ENCODE measurements at places on chromosomes 16 and 17.

DNA sequence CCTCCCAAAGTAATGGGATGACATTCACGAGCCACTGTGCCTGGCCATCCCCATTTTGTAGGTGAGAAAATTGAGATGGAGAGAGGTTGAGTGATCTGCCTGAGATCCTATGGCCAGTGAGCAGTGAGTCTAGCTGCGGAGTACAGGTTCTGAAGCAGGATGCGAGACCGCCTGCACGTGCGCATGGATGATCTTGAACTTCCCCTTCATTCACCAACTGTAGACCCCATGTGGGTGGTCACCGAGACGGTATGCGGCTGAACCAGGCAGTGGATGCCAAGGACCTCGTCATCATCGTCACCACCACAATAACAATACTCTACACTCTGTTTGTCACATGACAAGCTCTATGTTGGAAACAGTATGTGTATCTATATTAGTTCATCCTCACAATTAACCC is 6.2 kb upstream of the SPNS3 start:
- DNase-seq = no peak

- no peak for DNase-seq
Observed at GRCh38 chr17:15659663-15660062, 24.4 kb downstream of the TRIM16 start.

GRCh38 chr16:71467810-71468209 is 5.8 kb upstream of the ZNF23 start:
- DNase-seq = no peak

DNA sequence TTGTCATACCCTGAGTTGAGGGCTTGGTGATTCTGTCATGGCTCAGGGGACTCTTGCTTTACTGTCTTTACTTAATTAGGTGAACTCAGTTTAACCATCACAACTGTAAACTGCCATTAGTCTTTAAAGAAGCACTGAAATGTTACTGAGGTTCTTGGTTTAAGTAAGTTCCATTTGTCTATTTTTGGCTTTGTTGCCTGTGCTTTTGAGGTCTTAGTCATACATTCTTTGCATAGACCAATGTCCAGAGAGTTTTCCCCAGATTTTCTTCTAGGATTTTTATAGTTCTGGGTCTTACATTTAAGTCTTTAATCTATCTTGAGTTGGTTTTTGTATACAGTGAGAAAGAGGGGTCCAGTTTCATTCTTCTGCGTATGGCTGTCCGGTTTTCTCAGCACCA is 137.5 kb downstream of the SOCS1 start:
- no peak for DNase-seq

GRCh38 chr16:9092282-9092977 is 986 bp downstream of the HAPSTR1 start:
- peak; percentile 46 for DNase-seq

DNA sequence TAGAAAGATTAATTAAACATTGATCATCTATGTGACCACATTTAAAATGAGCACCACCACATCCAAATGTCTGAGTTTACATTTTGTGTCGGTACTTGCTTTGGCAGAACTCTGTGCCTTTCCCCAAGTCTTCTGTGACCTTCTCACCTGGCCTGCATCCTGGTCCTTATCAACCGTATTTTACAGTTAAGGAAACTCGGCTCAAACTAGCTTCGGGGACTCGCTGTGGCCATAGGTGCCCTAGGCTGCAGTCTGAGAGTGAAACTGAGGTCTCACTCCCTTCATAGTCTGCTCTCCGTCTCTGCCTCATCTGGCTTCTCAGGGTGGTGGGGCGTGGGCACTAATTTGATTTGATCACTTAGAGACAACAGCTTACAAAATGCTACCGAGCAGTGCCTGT is 555.5 kb downstream of the WWOX start:
- DNase-seq = no peak

DNA sequence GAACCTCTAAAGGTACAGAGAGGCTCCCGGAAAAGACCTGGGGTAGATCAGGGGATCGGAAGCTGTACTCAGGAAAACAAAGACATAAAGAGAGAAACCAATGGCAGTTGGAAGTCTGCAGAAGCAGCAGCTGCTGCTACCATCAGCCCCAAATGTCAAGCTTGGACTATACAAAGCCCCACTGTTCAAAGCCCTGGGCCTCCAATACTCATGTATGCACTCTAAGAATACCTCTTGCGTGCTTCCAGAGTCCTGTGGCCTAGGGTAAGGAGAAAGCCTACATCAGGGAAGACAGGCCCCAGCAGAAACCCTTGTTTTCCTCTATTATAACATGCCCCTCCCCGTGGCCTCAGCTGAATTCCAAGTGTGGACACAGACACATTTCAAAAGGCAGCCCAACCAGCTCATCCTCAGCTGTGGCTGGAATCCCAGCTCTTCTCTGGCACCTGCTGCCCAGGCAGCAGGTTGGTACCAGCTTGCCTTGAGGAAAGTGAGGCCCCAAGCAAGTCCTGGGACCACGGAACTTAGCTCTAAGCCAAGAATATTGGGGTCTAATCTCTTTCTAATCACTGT is 19.3 kb upstream of the MTMR4 start:
- DNase-seq = no peak

- no peak for DNase-seq
Observed at GRCh38 chr17:13521784-13522183, 79.9 kb downstream of the HS3ST3A1 start.

GRCh38 chr16:11143372-11144035 is 112.5 kb downstream of the SOCS1 start:
- no peak for DNase-seq

DNA sequence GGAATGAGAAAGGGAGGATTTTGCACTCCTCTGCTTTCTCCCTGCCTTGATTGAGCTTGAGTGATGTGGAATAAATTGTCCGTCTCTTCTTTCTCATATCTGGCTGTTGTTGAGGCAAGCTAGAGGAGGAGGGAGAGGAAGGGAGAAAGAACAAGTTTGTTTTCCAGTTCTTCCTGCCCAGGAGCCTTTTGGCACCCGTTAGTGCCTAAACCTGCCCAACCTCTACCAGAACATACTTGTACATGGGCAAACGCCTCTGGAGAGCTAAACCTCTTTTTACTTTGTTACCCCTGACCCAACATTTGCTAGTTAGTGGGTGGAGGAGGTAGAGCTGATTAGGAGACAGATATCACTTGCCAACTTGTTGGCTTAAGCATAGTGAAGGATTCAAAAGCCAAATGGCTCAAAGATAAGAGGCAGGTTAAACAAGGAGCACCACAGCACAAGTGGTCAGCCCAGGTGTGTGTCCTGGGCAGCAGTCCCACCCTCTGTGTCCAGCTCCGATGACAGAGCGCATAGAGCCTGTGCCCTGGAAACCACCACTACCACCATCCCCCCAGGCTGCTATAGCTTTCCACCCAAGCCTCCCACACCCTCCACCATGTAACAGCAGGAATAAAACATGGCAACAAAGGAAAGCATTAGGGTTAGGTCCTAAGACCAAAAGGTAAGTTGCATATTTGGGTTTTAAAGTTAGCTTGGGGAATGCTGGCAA is 6.5 kb downstream of the ODF4 start:
- DNase-seq = no peak

DNA sequence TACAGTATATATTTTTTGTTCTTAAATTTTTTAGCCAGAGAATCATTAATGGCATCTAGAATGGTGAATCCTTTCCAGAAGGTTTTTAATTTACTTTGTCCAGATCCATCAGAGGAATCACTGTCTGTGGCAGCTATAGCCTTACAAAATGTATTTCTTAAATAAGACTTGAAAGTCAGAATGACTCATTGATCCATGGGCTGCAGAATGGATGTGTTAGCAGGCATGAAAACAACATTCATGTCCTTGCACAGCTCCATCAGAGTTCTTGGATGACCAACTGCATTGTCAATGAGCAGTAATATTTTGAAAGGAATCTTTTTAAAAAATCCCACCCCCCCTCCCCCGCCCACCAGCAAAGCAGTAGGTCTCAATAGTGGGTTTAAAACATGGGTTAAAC is 51.4 kb downstream of the CACNG1 start:
- DNase-seq = no peak

DNA sequence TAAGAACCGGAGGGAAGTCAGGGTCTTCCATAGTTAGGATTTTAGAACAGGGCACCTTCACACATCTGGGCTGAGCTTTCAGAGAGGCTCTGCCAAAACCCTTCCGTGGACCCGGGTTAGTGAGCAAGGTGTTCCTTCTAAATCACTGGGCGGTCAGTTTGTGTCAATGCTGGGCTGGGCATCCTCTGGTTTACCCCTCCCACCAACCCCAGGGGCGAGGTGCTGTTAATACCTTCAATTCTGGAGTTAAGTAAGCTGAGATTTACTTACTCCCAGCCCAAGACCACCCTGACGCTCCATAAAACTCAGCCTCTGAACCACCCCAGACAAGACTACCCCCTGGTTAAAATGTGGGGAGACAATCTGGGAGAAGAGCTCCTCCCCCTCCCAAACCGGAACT is 1.0 kb downstream of the TMEM92 start:
- DNase-seq = no peak
